NCI-H1436 treated with DMSO at 0.1 percent for 48 hours (cell line): ENCODE measurements at places on chromosomes 16 and 17.

GRCh38 chr16:26857371-26857770 is 209.4 kb upstream of the C16orf82 start:
- DNase-seq: no peak

GRCh38 chr17:61401389-61402072 is 1.9 kb downstream of the TBX2 start:
- DNase-seq: no peak

DNA sequence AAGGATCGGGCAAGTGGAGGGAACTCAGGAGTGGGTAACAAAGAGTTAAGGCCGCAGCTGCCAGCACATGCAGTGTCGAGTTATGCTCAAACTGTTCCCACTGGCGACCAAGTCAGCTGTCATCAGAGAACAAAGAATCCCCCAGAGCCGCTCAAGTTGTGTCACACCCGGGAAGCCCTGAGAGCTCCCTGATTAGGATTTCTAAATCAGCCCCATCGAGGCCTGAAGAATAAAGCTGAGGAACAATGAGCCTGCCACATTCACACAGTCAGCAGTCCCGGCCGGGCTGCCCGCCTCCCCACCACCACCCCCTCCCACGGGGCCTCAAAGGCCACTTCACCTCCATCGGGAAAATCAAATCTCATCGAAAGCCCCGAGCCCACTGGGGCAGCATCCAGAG is 84.5 kb downstream of the SOX9 start:
- no peak for DNase-seq

- DNase-seq: no peak
These were observed 104.6 kb downstream of the OR1D5 start for GRCh38 chr17:2958706-2959222.

DNA sequence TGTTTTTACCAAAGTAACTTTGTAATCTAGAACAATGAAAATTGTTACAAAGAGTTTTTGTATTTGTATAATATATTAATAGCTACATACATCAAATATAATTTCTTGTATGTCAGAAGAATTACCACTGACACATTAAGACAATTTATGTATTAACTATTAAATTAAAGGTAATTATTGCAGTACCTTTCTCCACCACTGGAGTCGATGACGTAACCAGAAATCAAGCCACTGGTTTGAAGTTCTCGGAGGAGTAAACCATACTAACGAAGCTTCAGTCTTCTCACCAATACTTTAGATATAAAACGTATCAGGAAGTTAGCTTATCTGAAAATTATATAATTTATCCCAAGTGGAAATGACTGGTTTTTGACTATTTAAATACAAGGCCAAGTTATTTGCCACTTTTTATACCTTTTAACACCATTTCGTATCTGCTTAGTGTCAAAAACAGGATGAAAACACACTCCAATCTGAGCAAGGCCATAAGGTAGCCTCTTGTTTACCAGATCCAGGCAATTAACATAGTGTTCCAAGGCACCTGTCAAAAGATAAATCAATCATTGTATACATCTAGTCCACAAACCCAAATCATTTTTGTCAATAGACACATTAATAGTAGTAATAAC is 4.3 kb downstream of the POLG2 start:
- no peak for DNase-seq

- DNase-seq: no peak
These were observed 498.5 kb downstream of the WWOX start for GRCh38 chr16:78597809-78598570.

- no peak for DNase-seq
These were observed 66.1 kb downstream of the NOG start for GRCh38 chr17:56659622-56660021.
